ENCODE measurements at places on chromosomes 5 and 9.

DNA sequence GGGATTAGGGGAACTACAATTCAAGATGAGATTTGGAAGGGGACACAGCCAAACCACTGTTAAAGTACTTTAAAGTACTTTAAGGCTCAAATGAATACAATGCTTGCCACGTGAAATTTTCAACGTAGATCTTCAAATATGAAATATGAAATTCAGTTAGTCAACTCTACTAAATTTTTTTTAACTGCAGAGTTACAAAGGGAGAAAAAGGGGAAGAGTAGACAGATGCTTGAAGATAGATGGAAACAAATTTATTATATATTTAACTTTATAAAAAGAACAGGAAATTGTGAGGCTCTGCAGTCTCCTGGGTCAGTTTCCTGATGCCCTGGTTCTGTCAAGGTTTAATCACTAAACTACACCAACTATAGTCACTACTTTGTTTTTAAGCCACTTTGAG is 785.5 kb upstream of the DMAC1 start:
- DNase-seq = no peak

- no peak for DNase-seq
Observed at GRCh38 chr9:81598811-81599210, 90.5 kb downstream of the TLE1 start.

GRCh38 chr5:73625944-73626811 is at the start of gene ARHGEF28:
ARHGEF28 (plus strand) TSS chr5:73626196; CDS start chr5:73684852, 58,656 bp downstream.
- DNase-seq = no peak

GRCh38 chr5:98424681-98425450 is 348.6 kb upstream of the RGMB start:
- DNase-seq = no peak

Measured in thymus (tissue), 14 donors.